ENCODE measurements at places on chromosomes 1 and 21. TPM values are rescaled to one million over a fixed set of nuclear protein-coding genes. Genes with fewer than 3 reads are reported as not detected.

The LINGO4 gene
- total RNA-seq: not detected

The OLIG2 gene
- total RNA-seq: not detected

GRCh38 chr21:46228345-46229051, at the start of gene LSS:
LSS (minus strand) TSS chr21:46228774; CDS start chr21:46228745, 29 bp downstream.
- H3K36me3 ChIP-seq: peaks cover 6% of the 10 kb centered on the region
- peak within 1 kb of the TSS; percentile 73 for H3K27ac ChIP-seq
- H3K4me1 ChIP-seq: peaks cover 5% of the 10 kb centered on the region
- DNase-seq: peak; percentile 83

DNA sequence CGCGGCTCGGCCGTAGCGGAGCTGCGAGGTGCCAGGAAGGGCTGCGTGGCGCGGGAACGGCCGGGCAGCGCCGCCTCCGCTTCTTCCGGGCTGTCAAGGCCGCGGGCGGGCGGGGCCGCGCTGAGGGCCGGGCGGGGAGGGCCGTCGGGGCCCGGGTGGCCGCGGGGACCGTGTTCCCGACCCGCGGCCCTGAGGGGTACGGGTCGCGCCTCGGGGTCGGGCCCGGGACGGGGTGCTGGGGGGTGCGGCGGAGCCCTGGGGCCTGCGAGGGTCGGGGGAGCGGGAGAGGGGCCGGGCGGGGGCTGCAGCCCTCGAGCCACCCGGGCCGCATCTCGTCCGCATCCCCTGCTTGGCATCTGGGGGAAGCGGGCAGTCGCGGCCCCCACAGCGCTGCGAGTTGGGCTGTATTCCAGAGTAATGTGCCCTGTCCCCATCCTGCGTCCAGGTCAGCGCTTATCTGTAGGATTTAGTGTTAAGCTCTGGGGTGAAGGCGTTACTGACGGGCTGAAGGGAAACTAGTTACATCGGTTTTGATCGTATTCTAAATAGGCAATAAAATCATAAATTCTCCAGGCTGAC, 379 bp downstream of the RER1 start:
- H3K4me3 ChIP-seq: peak overlapping the region; percentile 97
- DNase-seq: no peak
- peaks cover 41% of the 10 kb centered on the region for H3K4me1 ChIP-seq
- H3K27ac ChIP-seq: peak overlapping the region; percentile 71
- no peaks in the 10 kb centered on the region for H3K27me3 ChIP-seq
- H3K36me3 ChIP-seq: peaks cover 14% of the 10 kb centered on the region

- no peaks in the 10 kb centered on the region for H3K27me3 ChIP-seq
- H3K4me3 ChIP-seq: peak overlapping the region; percentile 83
- H3K4me1 ChIP-seq: peaks cover 13% of the 10 kb centered on the region
- peaks cover 4% of the 10 kb centered on the region for H3K36me3 ChIP-seq
Observed at GRCh38 chr1:46717654-46718053, 1.3 kb downstream of the EFCAB14 start.

GRCh38 chr1:230191079-230191804, 124.2 kb downstream of the GALNT2 start:
- H3K27ac ChIP-seq: no peak overlapping the region
- 0 out of 2 replicates have a peak, but pooled peaks cover 2% of the 10 kb centered on the region for H3K36me3 ChIP-seq
- no peak overlapping the region for H3K4me3 ChIP-seq

DNA sequence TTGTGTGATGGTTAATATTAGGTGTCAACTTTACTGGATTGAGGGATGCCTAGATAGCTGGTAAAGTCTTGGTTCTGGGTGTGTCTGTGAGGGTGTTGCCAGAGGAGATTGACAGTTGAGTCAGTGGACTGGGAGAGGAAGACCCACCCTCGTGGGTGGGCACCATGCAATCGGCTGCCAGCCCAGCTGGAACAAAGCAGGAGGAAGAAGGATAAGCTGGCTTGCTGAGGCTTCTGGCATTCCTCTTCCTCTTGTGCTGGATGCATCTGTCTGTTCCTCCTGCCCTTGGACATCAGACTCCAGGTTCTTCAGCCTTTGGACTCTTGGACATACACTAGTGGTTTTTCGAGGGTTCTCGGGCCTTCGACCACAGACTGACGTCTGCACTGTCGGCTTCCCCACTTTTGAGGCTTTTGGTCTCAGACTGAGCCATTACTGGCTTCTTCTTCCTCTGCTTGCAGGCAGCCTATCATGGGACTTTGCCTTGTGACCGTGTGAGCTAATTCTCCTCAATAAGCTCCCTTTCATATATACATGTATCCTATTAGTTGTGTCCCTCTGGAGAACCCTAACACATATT, 184.3 kb upstream of the LMO4 start:
- no peaks in the 10 kb centered on the region for H3K27me3 ChIP-seq
- H3K36me3 ChIP-seq: no peaks in the 10 kb centered on the region
- no peak overlapping the region for H3K4me3 ChIP-seq

- peak; percentile 27 for DNase-seq
- H3K27ac ChIP-seq: peak overlapping the region; percentile 55
- H3K4me3 ChIP-seq: peak overlapping the region; percentile 100
- no peaks in the 10 kb centered on the region for H3K4me1 ChIP-seq
- H3K36me3 ChIP-seq: peaks cover 14% of the 10 kb centered on the region
Observed at GRCh38 chr1:38992412-38993111, 1.5 kb downstream of the AKIRIN1 start.

DNA sequence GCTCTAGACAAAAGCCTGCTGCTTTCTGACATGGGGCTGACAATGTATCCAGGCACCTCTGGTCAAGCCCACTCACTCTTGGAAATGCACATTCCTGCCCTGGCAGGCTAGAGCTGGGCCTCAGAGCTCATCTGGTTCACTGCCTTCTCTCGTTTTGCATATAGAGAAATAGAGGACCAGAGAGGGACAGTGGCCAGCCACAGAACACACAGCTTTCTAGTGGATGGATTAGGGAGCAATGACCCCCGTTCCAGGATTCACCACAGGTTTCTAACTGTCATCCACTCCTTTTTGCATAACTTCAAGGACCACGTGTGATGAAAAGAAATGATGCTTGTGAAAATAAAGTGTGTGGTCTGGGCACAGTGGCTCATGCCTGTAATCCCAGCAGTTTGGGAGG, 129.6 kb upstream of the IGSF21 start:
- DNase-seq: no peak
- no peaks in the 10 kb centered on the region for H3K36me3 ChIP-seq
- H3K4me3 ChIP-seq: no peak overlapping the region
- no peak overlapping the region for H3K27ac ChIP-seq
- H3K27me3 ChIP-seq: no peaks in the 10 kb centered on the region
- H3K4me1 ChIP-seq: no peaks in the 10 kb centered on the region
